PC-3 (cell line): ENCODE measurements at places on chromosomes 7 and 10. TPM values are rescaled to one million over a fixed set of nuclear protein-coding genes. Genes with fewer than 3 reads are reported as not detected.

DNA sequence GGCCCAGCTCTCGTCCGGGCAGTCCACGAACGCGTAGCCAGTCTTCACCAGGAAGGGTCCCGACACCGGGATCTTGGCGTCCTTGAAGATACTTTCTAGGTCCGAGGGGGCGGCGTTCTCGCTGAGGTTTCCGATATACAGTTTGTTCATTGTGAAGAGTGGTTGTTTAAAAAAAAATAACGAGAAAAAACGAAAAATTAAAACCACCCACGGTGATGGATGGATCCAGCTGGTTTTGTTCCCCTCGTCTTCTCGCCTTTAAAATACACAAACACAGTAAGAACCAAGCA is 385 bp downstream of the IGF2BP3 start:
- peak overlapping the region; percentile 73 for H3K4me3 ChIP-seq
- H3K27me3 ChIP-seq, result 0 out of 2 replicates have a peak, but pooled peaks cover 7% of the 10 kb centered on the region
- no peaks in the 10 kb centered on the region for H3K36me3 ChIP-seq
- no peak for DNase-seq
- peak overlapping the region; percentile 79 for H3K27ac ChIP-seq

GRCh38 chr10:78191301-78191700 is 157.6 kb downstream of the RPS24 start:
- H3K4me3 ChIP-seq, result no peak overlapping the region
- no peak for DNase-seq
- no peak overlapping the region for H3K27ac ChIP-seq
- peaks cover 3% of the 10 kb centered on the region; the same call in 1 of the 2 replicates for H3K4me1 ChIP-seq
- no peaks in the 10 kb centered on the region for H3K36me3 ChIP-seq
- peaks cover 19% of the 10 kb centered on the region for H3K27me3 ChIP-seq

GRCh38 chr10:91103384-91104192 is 116.9 kb upstream of the PCGF5 start:
- H3K36me3 ChIP-seq, result no peaks in the 10 kb centered on the region
- no peak overlapping the region for H3K4me3 ChIP-seq
- H3K27ac ChIP-seq, result no peak overlapping the region
- no peak for DNase-seq

SLC16A12 gene
- total RNA-seq, result not detected in 2 replicates

SYNPO2L gene
- total RNA-seq, result 0.06 TPM in 1 of 2 replicates, not detected in the other

AGAP4 gene
- total RNA-seq, result 6.3 and 11.4 TPM in 2 replicates

NACAD gene
- 0.12 and 0.26 TPM in 2 replicates for total RNA-seq

NEUROG3 gene
- total RNA-seq, result not detected in 2 replicates

SERPINE1 gene
- 46.1 and 52.5 TPM in 2 replicates for total RNA-seq
